ENCODE measurements at places on chromosomes 11 and 22.

DNA sequence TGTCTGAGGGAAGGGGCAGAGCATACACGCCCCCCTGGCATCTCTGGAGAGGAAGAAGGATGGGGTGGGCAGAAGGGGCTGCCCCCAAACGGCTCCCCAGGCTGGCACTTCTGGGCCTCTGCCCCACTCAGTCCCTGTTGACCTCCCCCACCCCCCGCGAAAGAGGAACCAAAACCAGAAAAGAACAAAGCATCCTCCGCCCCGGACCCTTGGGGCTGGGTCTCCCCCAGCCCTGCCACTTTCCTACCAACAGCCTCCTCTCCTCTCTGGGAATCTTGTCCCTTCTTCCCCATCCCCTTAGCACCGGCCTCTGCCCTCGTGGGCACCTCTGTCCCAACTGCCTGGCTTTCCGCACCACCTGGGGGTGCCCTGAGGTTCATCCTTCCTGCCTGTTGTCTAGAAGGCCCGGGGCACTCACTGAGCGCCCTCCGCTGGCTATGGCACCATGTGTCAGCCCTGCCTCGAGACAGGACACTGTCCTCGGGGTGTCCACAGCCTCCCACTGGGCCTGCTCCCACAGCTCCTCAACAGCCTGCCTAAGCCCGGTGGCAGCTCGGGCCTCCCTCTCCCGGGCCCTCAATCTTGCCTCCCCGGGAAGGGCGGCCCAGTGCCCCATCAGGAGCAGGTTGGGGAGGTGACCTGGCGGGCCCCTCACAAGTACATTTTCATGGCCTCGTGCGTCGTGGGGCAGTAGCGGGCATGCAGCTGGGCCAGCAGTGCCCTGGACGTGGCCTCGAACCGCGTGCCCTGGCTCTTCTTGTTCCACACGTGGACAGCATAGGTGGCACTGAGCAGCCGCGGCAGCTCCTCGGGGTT, 28.2 kb downstream of the A4GALT start:
- DNase-seq, result no peak

DNA sequence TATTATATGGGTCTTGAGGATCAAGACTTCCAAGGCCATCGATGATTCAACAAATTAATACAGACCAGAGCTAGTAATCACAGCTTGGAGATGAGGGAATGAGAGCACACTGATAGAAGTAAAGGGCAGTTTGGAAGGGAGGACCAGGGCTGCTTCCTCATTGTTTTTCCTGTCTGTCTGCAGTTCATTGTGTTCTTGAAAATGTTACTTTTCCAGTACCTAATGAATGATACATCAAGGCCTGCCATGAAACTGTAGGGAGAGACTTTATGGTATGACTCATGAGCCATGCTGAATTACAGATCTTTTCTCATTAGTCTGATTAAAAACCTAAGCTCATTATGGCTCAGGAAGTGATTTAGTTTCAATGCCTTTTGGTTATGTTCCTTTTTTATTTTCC, 855.6 kb downstream of the KCNA4 start:
- DNase-seq, result no peak

DNA sequence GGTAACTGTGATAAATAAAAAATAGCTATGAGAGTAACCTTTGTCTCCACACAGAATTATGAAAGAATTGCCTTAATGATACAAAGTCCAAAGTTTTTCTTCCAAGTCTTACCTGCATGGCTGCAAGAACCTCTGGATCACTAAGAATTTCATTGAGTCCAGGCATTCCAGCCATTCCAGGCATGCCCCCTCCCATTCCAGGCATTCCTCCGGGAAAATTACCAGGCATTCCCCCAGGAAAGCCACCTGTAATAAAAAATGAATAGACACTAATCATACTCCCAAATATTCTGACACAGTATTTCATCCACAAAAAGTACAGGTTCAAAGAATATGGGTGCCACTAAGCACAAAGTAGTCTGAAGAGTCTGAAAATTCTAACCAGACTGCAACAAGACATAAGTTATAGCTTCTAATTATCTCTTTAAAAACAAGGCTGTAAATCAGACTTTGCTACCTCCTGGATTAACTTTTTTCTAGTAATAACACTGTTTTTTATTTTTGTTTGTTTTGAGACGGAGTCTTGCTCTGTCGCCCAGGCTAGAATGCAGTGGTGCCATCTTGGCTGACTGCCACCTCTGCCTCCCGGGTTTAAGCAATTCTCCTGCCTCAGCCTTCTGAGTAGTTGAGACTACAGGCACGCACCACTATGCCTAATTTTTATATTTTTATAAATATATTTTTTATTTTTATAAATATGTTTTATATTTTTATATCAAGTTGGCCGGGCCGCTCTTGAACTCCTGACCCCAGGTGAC, 8.0 kb upstream of the SLC25A17 start:
- no peak for DNase-seq

- DNase-seq, result no peak
These were observed 8.7 kb downstream of the ARHGAP8 start for GRCh38 chr22:44761025-44761424.

GRCh38 chr11:64141081-64141783, 24.7 kb downstream of the MACROD1 start:
- DNase-seq, result no peak

GRCh38 chr11:86681483-86681756, 9.0 kb upstream of the ME3 start:
- no peak for DNase-seq

GRCh38 chr22:33835265-33835664, 85.0 kb downstream of the LARGE1 start:
- DNase-seq, result no peak

- no peak for DNase-seq
These were observed 628 bp upstream of the GGA1 start for GRCh38 chr22:37607935-37608476.

Data from stimulated activated CD8-positive, alpha-beta memory T cell treated with anti-CD3 and anti-CD28 coated beads, Interleukin-4, amount 100 ng/mL, for 1 hour (primary cell).